PC-3 (cell line): ENCODE measurements at places on chromosomes 4 and X. TPM values are rescaled to one million over a fixed set of nuclear protein-coding genes. Genes with fewer than 3 reads are reported as not detected.

DNA sequence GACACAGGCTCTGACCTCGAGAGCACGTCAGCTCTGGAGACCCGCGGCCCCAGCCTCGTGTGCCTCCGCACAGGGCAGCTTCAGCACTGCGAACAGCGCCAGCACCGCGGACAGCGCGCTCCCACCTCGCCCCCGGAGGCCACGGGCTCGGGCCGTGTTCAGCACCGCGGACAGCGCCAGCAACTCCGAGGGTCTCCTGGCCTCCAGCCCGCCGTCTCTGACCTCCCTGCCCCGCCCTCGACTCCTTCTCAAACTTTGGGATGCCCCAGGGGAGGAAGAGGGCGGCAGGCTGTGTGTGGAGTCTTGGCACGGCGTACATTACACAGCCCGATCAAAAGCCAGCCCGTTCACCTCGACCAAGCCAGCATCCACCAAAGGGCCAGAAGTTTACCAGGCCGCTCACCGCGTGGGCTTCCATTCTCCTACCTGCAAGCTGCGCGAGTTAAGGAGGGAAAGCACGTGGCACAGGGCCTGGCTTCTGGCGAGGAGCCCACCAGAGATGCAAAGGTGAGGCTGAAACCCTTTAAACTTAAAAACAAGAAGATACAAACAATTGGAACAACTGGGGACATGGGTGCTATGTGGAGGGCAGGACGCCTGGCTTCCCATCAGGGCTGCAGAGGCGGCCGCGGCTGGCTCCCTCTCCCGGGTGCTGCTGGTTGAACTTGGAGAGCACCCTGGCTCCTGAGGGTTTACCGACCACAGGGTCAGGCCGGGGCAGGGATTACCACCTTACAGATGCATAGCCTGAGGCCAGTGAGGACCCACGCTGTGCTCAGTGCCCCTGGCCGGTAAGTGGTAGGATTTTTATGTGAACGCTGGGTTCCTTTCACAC lies 4.5 kb upstream of the NKX1-1 start:
- H3K27me3 ChIP-seq = no peaks in the 10 kb centered on the region
- no peaks in the 10 kb centered on the region for H3K4me1 ChIP-seq
- DNase-seq = peak; percentile 28
- no peak overlapping the region for H3K27ac ChIP-seq
- no peaks in the 10 kb centered on the region for H3K36me3 ChIP-seq

- no peaks in the 10 kb centered on the region for H3K27me3 ChIP-seq
- DNase-seq = no peak
Measured at GRCh38 chrX:16528620-16529019, 121.3 kb upstream of the S100G start.

- H3K4me1 ChIP-seq = peaks cover 8% of the 10 kb centered on the region
- no peaks in the 10 kb centered on the region for H3K36me3 ChIP-seq
- DNase-seq = peak; percentile 16
- no peak overlapping the region for H3K27ac ChIP-seq
Measured at GRCh38 chrX:12139934-12140611, 1.8 kb downstream of the FRMPD4 start.

- H3K36me3 ChIP-seq = no peaks in the 10 kb centered on the region
- no peak for DNase-seq
- H3K4me1 ChIP-seq = no peaks in the 10 kb centered on the region
- H3K27me3 ChIP-seq = no peaks in the 10 kb centered on the region
Measured at GRCh38 chrX:119189595-119189994, 46.5 kb upstream of the PGRMC1 start.

DNA sequence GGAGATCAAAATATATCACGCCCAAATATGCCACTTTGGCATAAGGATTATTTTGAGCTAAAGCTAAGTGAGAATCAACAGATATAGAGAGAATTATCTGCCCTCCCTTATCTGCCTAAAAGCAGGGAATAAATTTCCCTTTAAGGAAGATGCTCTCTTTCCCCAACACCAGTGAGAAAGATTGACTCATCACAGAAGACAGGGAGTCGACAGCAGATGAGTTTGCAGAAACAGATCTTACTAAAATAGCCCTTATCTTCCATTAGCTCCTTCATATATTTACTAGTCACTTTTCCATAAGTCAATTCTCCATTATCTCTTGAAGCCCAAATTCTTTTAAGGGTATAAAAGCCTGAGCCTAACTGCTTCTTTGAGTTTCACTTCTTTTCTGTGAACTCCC lies 156.6 kb downstream of the CAMK2D start:
- no peak for DNase-seq
- no peaks in the 10 kb centered on the region for H3K36me3 ChIP-seq
- H3K4me3 ChIP-seq = no peak overlapping the region
- no peaks in the 10 kb centered on the region for H3K4me1 ChIP-seq

DNA sequence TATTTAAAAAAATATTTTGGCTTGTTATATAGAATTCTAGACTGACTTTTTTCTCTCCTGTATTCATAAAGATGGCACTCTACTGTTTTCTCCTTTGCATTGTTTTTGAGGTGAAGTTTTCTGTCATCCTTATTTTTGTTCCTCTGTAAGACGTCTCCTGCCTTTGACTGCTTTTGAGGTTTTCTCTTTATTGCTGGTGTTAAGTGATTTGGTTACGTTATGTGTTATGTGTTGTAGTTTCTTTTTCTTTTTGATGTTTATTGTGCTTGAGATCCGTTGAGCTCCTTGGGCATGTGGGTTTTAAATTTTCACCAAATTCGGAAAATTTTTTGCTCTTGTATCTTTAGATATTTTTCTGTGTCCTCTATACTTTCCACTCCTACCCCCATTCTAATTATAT lies 50.0 kb downstream of the KDM6A start:
- no peak overlapping the region for H3K4me3 ChIP-seq
- no peaks in the 10 kb centered on the region for H3K36me3 ChIP-seq
- H3K27ac ChIP-seq = no peak overlapping the region
- H3K4me1 ChIP-seq = peaks cover 11% of the 10 kb centered on the region; the same call in 1 of the 2 replicates

DNA sequence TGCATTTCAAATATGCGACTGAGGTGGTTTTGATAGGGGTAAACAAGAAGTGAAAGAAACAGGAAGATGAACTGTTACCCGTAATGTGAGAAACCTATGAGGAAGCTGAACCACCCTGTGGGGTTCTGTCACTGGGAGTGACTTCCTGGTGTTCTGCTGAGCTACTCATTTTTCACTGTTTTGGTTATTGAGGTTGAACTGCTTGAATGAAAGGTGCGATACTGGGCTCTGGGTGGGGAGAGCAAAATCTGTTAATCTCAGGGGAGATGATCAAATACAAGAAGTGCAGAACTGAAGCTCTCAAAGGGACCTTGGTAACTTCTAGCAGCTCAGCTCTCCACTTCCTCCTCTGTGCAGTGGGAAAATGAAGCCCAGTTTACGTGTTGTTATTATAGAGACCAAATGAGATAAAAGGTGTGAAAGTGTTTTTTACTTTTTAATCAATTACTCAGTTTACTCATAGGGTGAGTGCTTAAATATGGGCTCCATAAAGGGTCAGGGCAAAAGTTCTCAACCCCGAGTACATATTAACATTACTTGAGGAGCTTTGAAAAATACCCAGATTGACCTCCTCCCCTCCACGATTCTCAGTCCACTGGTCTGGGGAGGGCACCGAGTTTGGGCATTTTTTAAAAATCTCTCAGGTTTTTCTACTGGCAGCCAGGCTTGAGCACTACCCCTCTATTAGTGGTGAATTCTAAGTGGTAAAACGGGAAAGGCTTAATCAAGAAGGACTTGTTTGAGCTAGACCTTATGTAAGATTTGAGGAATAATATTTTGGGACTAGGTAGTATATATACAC lies 66.7 kb downstream of the COQ2 start:
- DNase-seq = no peak
- H3K4me1 ChIP-seq = no peaks in the 10 kb centered on the region
- no peak overlapping the region for H3K27ac ChIP-seq
- H3K36me3 ChIP-seq = no peaks in the 10 kb centered on the region
- H3K27me3 ChIP-seq = no peaks in the 10 kb centered on the region
- H3K4me3 ChIP-seq = no peak overlapping the region

GRCh38 chrX:135477576-135477975 lies 42.9 kb upstream of the INTS6L start:
- H3K4me3 ChIP-seq = no peak overlapping the region
- no peaks in the 10 kb centered on the region for H3K4me1 ChIP-seq
- H3K27ac ChIP-seq = no peak overlapping the region
- no peaks in the 10 kb centered on the region for H3K36me3 ChIP-seq

- no peaks in the 10 kb centered on the region for H3K4me1 ChIP-seq
- H3K36me3 ChIP-seq = no peaks in the 10 kb centered on the region
- peaks cover 11% of the 10 kb centered on the region; the same call in 1 of the 2 replicates for H3K27me3 ChIP-seq
Measured at GRCh38 chr4:172480471-172480870, 667.3 kb downstream of the GALNTL6 start.

DNA sequence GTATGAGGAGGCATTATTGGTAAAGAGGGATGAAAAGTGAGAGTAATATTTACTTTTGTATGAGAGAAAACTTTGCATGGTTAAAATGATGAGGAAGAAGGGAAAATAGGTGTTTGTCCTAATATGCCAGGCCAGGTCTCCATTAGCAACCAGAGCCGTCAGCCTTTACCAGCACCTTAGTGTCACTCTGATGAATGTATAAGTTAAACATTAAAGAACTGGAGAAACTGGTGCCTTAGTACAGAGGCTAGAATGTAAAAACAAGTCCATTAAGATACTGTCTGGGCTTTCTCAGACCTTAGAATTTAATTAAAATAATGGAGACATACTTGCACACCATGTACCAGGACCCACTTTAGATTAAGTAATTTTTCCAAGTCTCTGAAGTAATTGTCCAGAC lies 222.3 kb downstream of the FAM47A start:
- no peaks in the 10 kb centered on the region for H3K36me3 ChIP-seq
- no peak overlapping the region for H3K27ac ChIP-seq
- no peak overlapping the region for H3K4me3 ChIP-seq
- H3K27me3 ChIP-seq = no peaks in the 10 kb centered on the region
- DNase-seq = no peak

DNA sequence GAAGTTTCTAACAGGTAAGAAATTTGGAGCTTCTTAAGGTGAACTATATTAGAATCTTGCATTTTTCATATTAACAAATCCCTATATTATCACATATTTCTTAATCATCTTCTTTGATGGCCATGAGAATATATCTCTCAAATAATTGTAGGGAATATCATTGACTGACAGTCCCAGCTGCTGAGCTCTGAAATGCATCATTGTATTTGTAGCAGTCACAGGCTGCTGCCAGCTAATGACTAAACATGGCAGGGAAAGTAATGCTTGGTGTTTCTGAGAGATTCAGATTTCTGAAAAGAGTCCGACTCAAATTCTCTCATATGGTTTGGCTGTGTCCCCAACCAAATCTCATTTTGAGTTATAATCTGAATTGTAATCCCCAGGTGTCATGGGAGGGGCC lies 171.9 kb downstream of the TRAM1L1 start:
- no peaks in the 10 kb centered on the region for H3K27me3 ChIP-seq
- no peak overlapping the region for H3K4me3 ChIP-seq
- DNase-seq = no peak

GRCh38 chr4:110623718-110624397 lies 981 bp upstream of the PITX2 start:
- H3K4me3 ChIP-seq = no peak overlapping the region
- H3K36me3 ChIP-seq = no peaks in the 10 kb centered on the region
- peaks cover 68% of the 10 kb centered on the region for H3K27me3 ChIP-seq
- H3K27ac ChIP-seq = no peak overlapping the region
- no peak for DNase-seq

DNA sequence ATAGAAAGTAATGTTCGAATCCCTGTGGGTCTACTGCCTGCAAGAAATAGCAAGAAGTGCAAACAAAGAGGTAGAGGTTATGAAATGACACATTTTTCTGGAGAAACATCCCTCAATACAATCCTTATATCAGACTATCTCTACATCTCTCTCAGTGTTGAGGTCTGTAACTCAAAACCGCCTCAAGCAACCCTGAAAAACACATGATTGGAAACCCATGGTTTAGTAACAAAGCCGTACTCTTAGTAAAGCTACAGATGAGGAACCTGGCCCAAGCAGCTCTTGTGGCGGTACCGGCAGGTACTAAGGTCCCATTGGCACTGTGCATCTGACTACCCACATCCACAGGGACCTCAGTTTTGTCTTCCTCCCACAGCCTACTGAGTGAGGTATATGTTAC lies 53.9 kb downstream of the IRF2 start:
- H3K27me3 ChIP-seq = no peaks in the 10 kb centered on the region
- H3K27ac ChIP-seq = no peak overlapping the region
- H3K4me1 ChIP-seq = peaks cover 21% of the 10 kb centered on the region
- DNase-seq = no peak
- no peak overlapping the region for H3K4me3 ChIP-seq

DNA sequence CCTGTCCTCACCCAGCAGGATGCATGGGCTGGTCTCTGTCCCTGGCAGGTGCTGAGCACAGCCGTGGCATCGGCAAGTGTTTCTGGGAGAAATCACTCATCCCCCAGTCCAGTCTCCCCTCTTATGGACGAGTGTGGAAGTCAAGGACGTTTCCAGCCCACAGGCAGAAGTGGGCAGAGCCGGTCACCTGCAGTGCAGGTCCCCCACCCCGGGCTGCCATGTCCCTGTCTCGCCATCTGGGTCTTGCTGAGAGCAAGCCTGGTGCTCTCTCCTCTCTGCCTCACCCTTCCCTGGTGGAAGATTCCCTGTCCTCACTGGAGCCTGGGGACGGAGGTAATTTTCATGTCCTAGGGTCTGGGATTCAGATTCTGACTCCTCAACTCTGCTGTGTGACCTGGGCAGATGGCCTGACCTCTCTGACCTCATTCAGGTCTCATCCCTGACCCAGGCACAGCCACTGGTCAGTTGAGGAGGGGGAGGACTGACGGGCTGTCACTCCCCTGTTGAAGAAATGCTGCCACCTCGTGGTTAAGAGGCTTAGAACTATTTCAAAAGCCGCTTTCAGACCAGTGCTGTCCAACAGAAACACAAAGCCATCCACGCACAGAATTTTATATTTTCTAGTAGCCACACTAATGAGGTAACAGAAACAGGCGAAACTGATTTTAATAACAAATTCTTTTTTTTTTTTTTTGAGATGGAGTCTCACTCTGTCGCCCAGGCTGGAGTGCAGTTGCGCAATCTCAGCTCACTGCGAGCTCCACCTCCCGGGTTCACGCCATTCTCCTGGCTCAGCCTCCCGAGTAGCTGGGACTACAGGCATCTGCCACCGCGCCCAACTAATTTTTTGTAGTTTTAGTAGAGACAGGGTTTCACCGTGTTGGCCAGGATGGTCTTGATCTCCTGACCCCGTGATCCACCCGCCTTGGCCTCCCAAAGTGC lies 1.8 kb downstream of the CPZ start:
- H3K27ac ChIP-seq = no peak overlapping the region
- H3K27me3 ChIP-seq = no peaks in the 10 kb centered on the region
- H3K4me1 ChIP-seq = peaks cover 7% of the 10 kb centered on the region; the same call in 1 of the 2 replicates
- peak overlapping the region; percentile 76 for H3K4me3 ChIP-seq
- DNase-seq = peak; percentile 81

GRCh38 chr4:35559559-35560365 lies 684.6 kb downstream of the ARAP2 start:
- H3K27ac ChIP-seq = no peak overlapping the region
- DNase-seq = no peak
- 0 out of 2 replicates have a peak, but pooled peaks cover 3% of the 10 kb centered on the region for H3K4me1 ChIP-seq
- no peaks in the 10 kb centered on the region for H3K27me3 ChIP-seq

- H3K4me3 ChIP-seq = no peak overlapping the region
- no peak overlapping the region for H3K27ac ChIP-seq
- no peaks in the 10 kb centered on the region; the same call in 1 of the 2 replicates for H3K36me3 ChIP-seq
- H3K27me3 ChIP-seq = no peaks in the 10 kb centered on the region
- no peak for DNase-seq
- no peaks in the 10 kb centered on the region for H3K4me1 ChIP-seq
Measured at GRCh38 chr4:4417886-4418285, 31.0 kb downstream of the NSG1 start.

GLUD2 gene
- total RNA-seq = 0.29 and 0.40 TPM in 2 replicates

MGAT4D gene
- total RNA-seq = not detected in 2 replicates

SPANXB1 gene
- total RNA-seq = 0.33 TPM in 1 of 2 replicates, not detected in the other

MAP7D2 gene
- total RNA-seq = 0.91 and 1.0 TPM in 2 replicates

DTHD1 gene
- not detected in 2 replicates for total RNA-seq

SERTM2 gene
- not detected in 2 replicates for total RNA-seq

GAGE12C gene
- not detected in 2 replicates for total RNA-seq

TSPAN7 gene
- total RNA-seq = not detected in 2 replicates

TCEAL6 gene
- not detected in 2 replicates for total RNA-seq

PAGE3 gene
- total RNA-seq = not detected in 2 replicates

MAGEB2 gene
- not detected in 2 replicates for total RNA-seq

CXCL10 gene
- 0.81 TPM in 1 of 2 replicates, not detected in the other for total RNA-seq

TCEAL3 gene
- total RNA-seq = 18.3 and 21.1 TPM in 2 replicates
